Activated CD4-positive, alpha-beta T cell treated with anti-CD3 and anti-CD28 coated beads, Interleukin-2, amount 10 ng/mL, durations not matched to agents 24 days and 14 days (primary cell): ENCODE measurements at places on chromosomes 3 and 15.

- no peak for DNase-seq
Observed at GRCh38 chr3:63624941-63625560, 27.4 kb upstream of the SNTN start.

DNA sequence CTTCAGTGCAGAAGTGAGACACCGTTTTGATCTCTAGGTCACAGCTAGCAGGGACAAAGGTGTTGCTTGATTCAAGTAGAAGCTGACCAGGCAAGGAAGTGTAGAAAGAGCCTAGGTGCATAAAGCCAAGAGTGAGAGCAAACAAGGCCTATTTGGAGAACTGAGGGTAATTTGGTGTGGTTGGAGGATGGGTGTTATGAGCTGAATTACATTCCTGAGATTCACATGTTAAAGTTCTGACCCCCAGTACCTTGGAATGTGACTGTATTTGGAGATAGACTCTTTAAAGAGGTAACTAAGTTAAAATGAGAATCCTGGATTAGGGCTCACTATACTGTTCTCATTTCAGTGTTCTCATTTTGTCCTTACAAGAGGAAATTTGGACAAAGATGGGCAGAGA lies 191.3 kb downstream of the ZMAT3 start:
- DNase-seq, result no peak

DNA sequence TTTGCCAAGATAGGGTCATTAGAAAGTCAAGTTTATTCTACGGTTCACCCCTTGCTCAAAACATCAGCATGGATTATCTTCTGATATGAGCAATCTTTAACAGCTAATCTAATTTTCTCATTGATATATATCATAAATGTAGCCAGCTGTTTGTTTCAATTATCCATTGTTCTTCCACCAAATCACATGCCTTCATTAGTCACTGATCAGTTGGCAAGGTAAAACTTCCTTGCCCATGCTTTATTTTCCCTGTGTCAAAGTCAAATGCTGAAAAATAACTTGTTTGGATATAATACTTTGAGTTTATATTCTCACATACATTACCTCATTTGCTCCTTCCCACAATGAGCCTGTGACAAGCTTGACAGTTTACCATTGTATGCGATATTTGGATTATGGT lies 60.6 kb downstream of the DPH6 start:
- no peak for DNase-seq

GRCh38 chr3:176362191-176362731 lies 835.0 kb downstream of the TBL1XR1 start:
- DNase-seq, result no peak

DNA sequence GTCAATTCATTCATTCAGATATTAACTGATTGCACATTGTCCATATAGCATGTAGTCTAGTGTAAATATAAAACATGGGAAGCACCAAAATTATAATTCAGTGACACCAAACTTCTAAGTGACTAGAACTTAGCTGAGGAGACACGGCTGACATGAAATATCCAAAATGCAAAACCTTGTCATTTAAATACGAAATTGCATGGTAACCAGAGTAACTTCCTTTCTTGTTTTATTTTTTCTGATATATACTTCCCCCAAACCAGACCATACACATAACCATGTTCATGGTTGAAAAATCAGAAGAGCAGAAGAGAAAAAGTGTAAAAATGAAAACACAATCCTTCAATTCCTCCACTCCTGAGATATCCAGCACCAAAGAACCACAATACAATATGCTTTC lies 38.0 kb downstream of the CBLB start:
- no peak for DNase-seq

GRCh38 chr3:142019794-142020320 lies 129.5 kb downstream of the TFDP2 start:
- DNase-seq, result no peak

GRCh38 chr15:71251584-71252043 lies 136.3 kb downstream of the THSD4 start:
- DNase-seq, result no peak

- DNase-seq, result no peak
Observed at GRCh38 chr3:62585861-62586260, 212.5 kb upstream of the FEZF2 start.

DNA sequence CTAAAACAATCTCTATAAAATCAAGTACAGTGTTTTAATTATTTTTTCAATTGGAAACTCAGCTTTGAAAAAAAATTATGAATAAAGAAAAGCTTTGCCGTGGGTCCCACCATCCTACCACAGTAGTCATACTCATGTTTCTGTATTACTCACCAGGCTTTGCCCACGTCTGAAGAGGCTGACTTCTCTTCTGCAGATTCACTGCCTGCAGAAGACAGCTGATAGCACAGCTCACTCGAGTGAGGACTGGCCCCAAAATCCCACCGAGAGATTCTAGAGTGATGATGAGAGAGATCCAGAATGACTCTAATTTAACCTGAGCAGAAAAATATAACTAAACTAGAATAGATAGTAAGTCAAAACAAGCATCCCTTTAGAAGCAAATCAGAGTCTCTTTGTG lies 11.9 kb downstream of the C2CD4B start:
- DNase-seq, result no peak

GRCh38 chr3:189941125-189941524 lies 179.6 kb downstream of the P3H2 start:
- peak; percentile 49 for DNase-seq

DNA sequence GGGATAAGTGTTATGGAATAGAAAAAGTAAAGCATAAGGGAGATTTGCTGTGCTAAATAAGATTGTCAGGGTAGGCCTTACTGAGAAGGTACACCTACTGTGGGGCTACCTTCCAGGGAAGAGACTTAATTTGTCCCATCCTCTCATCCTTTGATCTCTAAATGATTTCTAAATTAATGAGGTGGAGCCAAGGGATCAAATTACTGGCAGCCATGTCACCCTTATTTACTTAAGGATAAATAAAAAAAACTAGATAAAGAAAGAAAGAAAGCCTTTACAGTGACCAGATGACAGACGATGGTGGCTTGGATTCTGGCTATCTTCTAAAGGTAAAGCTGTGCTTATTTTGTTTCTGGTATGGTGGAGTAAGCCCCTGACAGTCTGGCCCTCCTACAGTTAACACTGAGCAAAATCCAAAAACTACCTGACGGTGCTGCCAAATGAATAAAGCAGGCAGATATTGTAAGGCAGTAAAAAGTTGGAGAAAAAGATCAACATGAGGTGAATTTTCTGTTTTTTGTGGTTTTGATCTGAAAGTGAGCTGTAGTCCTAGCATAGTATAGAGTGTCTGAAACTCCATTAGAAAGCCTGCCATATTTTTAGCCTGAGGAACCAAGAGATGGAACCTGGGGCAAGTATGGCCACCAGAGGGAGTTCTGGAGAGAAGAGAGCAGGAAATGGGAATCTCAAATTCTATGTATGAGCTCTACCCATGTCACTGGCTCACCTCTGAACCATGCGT lies 285.1 kb upstream of the MANF start:
- peak; percentile 66 for DNase-seq

- peak; percentile 74 for DNase-seq
Observed at GRCh38 chr15:78988361-78988911, 43.6 kb upstream of the CTSH start.

DNA sequence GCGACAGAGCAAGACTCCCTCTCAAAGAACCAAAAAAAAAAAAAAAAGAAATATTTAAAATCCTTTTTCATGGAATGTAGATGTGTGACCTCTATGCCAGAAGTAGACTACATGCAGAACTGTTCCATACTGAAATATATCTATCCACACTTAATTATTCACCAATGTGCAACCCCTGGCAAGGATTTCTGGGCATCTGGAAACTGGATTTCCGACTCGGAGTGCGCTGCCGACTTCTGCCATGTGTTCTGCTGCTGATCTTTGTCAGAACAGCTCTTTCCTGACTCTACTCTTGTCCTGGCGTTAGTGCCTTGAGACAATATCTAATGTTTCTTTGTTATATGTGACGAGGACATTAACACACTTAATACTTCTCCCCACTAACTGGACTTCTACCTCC lies 11.7 kb downstream of the LIPH start:
- DNase-seq, result no peak

DNA sequence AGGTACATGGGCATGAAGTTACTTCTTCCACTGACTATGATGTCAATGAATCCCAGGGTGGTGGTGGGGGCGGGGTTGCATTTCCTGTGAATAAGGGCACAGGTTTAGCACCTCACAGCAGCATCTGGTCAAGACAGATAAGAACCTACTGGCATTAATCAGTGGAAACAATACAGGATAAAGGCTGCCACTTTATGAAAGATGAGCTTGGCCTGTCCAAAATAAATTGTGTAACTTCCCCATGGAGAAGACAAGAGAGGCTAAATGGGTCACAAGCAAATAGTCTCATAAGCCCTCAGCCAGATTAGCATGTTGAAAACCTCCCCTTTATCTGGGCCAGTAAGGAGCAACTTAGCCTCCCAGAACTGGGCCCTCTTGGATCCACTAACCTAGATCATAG lies 27.4 kb upstream of the PLSCR2 start:
- no peak for DNase-seq

- DNase-seq, result no peak
Observed at GRCh38 chr3:56764904-56765547, 36.7 kb downstream of the ARHGEF3 start.

GRCh38 chr3:110995461-110996231 lies 76.0 kb upstream of the NECTIN3 start:
- no peak for DNase-seq

DNA sequence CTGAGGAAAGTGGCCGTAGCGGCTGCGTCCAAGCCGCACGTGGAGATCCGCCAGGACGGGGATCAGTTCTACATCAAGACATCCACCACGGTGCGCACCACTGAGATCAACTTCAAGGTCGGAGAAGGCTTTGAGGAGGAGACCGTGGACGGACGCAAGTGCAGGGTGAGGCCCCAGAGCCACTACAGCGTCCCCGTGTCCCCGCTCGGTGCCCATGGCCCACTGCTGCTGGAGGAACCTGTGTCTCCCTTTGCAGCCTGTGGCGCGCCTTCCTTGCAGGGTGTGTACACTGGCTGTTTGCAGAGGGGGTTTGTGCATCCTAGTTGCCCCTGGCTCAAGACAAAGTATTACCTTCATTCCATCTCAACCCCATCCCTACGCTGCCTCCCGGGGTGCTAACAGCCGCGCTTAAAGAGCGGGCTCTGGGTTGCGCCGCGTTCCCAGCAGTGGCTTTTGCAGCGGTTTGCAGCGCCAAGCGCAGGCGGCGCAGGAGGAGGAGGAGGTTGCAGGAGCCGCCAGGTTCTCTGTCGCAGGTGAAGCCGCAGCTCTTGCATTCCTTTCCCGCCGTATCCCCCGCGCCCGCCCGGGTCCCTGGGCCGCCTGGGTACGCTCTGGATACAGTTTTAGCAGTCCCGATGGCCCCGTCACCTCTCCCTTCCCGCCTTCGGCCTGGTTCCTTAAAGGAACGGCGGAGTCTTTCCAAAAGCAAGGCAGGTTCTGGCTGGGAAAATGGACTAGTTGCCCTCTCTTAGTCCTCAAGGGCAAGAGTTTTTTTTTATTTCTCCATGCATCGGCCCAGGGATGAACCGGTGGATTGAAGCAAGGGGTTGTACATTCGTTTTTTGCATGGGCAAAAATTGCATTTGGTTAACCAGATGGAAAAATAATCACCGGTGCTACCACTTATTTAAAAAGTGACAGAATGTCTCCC lies 1.2 kb downstream of the CRABP1 start:
- DNase-seq, result no peak

DNA sequence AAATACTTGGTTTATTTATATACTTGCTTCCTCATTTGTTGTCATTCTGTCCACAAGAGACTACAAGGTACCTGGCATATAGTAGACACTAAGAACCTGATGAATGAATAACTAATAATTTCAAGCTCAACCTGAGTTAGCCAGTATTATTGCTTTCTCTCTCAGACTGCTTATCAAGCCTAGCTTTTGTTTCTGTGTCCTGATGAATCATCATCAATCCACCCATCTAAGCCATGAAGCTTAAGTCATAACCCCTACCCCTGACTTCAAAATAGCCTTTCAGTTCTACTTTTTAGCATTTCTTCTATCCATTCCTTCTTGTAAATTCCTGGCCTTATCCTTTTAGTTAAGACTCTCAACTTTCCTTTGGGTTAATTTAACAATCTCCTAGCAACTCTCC lies 420.8 kb downstream of the EPHA6 start:
- DNase-seq, result no peak

- peak; percentile 89 for DNase-seq
Observed at GRCh38 chr15:75647370-75648155, at the start of gene SNX33. SNX33 (plus strand) TSS chr15:75647912; CDS start chr15:75649103, 1,191 bp downstream.

GRCh38 chr3:161598639-161599038 lies 102.0 kb downstream of the OTOL1 start:
- no peak for DNase-seq

GRCh38 chr3:197306374-197307086 lies 8.1 kb upstream of the DLG1 start:
- no peak for DNase-seq

DNA sequence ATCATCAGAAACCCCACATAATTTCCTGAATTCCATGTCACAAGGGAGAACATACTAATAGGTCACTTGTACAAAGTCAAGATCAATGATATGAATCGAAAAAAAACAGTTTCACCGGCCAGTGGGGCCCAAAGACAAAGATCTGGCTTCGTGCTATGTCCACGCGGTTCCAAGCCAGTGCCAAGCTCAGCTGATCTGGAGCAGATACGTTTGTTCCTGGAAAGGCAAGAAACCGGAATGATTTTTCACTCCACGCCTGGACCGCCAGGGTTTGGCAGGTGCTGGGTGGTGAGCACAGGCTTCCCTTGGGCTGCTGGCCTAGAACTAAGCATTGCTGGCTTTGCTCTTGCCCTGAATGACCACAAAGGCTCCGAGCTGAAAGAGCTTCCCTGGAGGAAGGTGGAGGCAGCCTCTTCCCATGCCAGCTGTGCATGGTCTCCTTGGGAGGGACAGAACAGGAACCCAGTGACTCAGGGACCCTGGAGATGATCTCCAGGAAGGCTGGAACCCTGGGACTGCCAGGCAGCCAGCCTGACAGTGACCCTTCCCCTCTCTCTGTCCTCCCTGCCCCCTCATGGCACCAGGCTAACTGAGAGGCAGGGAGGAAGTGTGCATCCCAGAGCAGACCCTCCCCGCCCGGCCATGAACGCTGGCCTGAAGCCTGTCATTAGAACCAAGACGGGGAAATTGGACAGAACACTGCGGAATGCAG lies 40.9 kb downstream of the TRPM1 start:
- no peak for DNase-seq

DNA sequence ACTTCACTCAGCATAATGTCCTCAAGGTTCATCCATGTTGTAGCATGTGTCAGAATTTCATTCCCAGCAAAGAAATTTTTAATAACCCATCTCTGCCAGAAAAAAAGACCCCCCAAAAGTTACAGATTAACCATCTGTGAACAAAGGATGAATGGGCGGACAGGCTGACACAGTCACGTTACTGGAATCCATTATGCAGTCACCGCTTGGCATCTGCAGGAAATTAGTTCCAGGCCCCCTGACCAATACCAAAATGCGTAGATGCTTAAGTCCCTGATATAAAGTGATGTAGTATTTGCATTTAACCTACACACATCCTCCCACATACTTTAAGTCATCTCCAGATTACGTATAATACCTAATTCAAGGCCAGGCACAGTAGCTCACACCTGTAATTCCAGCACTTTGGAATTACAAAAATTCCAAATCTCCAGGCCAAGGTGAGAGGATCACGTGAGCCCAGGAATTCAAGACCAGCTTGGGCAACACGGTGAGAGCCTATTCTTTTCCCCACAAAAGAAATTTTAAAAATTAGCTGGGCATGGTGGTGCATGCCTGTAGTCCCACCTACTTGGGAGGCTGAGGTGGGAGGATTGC lies 1.5 kb upstream of the SLC12A8 start:
- DNase-seq, result peak; percentile 46
